ENCODE measurements at places on chromosomes 6 and 20.
A peak's percentile ranks its signal among the peaks of the same experiment; 100 is the strongest.

DNA sequence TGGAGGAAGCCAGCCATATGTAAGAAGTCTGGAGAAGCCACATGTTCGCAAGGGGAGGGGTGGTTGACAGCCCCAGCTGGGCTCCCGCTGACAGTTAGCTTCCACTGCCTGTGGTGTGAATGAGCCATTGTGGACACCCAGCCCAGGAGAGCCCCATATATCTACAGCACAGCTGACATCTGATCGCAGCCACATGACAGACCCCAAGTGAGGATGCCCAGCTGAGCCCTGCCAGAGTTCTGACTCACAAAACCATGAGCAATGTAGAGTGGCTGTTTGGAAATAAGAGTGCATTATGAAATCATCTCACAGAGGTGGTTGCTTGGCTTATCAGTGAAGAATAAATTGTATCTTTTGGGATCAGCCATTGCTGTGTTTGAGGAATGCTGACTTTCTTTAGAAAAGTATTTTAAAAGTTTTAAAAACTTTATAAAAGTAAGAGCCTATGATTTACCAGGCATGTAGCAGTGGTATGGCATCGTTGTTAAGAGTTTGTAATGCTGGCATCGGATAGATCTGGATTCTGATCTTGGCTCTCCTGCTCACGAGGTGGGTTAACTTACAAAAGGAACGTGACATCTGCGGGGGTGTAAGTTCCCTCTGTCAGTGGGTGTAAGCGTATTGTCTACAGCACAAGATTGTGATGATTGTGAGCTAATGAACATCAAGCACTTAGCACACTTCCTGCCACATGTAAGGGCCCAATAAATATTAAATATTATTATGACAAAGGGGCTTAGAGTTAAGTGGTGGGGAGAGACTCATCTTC is 24.1 kb downstream of the CFAP61 start:
- DNase-seq: no peak

DNA sequence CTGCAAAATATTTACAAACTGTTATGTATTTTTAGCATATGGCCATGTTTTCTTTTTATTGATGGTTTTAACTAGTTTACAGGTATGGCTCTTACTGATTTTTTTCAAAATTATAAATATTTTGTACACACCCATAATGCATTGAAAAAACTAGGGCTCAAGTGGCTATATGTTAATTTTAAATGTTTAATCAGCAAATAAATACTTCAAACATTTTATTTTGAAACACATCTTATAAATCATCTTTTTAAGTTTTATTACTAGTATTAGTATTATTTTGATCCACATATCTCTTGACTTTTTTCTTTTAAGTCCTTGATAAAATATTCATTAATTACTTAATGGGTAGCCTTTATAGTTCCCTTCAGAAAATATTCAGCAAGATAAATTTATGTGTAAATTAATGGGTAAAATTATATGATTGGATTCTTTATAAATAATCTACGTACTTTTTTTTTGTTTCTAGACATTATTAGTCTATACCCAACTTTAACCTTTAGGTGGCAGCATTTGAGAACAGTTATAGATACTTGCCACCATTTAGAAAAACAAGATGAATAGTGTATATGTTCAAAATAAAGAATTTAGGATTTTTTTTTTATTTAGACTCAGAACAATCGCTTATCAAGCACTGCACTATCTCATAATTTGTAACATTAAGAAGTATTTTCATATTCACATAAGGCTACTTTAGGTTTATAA is 241.9 kb downstream of the ADGRB3 start:
- DNase-seq: no peak

- DNase-seq: no peak
These were observed 93.2 kb downstream of the FOXA2 start for GRCh38 chr20:22491194-22491505.

- no peak for DNase-seq
These were observed 261.4 kb downstream of the SLC35F1 start for GRCh38 chr6:118168421-118168820.

GRCh38 chr20:51381557-51381956 is 161.0 kb downstream of the NFATC2 start:
- no peak for DNase-seq

DNA sequence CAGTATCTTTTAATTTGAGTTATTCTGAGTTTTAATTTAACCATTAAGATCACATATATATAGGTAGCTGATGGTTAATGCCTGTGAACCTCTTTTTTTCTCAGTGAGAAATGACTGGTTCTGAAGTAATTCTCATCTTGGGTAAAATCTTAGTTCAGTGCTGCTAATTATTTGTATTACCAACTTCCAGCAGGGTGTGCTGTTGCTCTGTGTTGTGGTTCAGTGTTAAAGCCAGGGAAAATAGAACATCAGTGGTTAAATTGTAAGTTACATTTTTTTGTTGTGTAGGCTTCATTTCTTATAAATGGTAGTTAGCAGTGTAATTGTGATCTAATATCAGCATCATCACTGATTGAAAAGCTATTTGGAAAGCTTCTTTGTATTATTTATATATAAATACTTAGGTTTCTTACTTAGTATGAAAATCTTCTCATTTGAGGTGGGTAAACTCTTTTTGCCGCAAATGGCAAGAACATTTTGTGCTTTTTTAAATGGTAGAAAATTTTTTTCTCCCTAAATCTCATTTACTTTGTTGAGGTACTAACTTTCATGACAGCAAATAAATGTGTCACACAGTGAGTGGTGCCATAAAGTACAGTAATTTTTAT is 43.7 kb downstream of the CDC5L start:
- peak; percentile 7 for DNase-seq

DNA sequence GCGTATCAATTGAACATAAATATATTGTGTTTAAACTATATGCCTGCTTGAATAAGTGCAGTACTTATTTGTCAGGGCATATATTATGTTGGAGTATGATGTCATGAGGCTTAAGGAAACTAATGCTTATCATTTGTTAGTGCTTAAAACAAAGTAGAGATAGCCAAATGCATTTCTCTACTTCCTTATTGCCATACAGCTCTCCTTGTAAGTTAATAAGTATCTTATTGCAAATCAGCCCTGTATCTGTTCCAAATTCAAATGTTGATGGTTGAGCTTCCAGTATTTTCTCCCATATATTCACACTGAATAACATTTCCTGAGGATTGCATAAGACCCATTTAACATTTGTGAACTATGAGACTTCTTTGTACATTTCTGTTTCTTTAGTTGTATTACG is 57.8 kb downstream of the CARMIL1 start:
- no peak for DNase-seq

- no peak for DNase-seq
These were observed 34.1 kb downstream of the BANF2 start for GRCh38 chr20:17733767-17734304.

DNA sequence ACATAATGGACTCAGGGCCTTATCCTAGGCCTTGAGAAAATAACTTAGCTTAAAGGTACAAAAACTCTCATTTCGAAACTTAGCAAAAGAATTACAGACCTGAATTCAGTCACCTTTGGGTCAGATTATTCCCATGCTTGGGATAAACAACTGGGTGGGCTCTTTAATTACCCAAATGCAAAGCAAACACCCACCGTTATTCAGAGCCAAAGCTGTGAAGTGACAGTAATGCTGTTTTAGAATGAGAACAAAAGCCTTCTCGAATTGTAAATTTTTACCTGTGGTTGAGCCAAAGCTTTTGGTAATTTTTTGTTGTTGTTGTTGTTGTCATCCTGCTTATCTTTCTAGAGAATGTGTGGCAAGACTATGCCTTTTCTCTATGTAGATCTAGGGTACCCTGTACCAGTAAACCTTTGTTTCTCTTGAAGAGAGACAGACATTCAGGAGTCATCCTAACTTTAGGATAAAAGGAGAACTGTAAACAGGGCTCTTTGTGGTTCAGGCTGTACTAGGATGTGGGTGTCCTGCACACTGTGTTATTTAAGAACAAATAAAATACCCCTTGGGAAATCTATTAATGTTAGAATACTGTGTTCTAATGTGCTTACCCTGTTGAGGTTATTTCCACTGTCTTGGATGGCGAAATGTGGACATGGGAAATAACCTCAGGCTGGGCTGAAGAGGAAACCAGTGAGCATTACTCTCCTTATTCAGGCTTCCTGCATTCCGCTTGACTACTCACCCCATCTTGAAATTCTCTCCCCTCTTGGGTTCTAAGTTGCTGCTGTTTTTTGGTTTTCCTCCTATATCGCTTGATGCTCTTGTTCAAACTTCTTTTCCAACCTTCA is 480.7 kb downstream of the CD83 start:
- DNase-seq: no peak

GRCh38 chr6:151180330-151181048 is 59.3 kb upstream of the AKAP12 start:
- DNase-seq: no peak

GRCh38 chr20:37357481-37358365 is 11.8 kb downstream of the SRC start:
- no peak for DNase-seq

- DNase-seq: no peak
These were observed 3.1 kb upstream of the CAP2 start for GRCh38 chr6:17390276-17390675.

- DNase-seq: no peak
These were observed 12.9 kb downstream of the SALL4 start for GRCh38 chr20:51789434-51789833.

GRCh38 chr6:25066593-25066992 is 130.8 kb upstream of the RIPOR2 start:
- DNase-seq: no peak

DNA sequence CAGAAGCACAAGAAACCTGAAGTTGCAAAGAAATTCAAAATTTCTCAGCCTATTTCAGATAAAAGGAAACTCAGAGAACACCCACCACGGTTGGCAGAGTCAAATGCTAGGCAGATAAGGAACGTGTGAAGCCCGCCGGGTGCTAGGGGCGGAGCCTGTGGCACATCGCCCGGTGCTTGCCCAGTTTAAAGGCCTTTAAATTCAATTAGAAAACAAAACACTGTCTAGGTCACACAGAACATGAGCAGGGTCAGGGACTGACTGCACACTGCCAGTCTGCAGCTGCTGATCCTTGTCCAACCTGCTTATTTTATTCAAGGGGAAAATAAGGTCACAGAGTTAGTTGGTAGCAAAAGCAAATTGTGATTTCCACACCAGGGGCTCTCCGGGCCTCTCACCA is 75.8 kb downstream of the PSMG4 start:
- no peak for DNase-seq

GRCh38 chr6:138821519-138821918 is 25.6 kb downstream of the ECT2L start:
- no peak for DNase-seq

- no peak for DNase-seq
These were observed 287.0 kb downstream of the PACRG start for GRCh38 chr6:163014736-163015135.

DNA sequence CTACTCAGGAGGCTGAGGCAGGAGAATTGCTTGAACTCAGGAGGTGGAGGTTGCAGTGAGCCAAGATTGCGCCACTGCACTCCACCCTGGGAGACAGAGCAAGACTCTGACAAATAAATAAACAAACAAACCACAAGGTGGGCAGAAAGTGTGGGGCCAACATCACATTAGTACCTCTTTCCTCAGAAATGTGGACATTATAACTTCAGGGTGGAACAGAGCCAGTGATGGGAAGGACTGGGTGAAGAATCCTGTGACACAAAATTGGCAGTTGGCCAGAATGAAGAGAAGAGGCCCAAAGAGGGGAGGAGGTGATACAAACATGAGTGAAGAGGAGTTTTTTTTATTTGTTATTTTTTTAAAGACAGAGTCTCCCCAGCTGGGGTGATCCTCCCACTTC is 50.6 kb downstream of the NUP153 start:
- no peak for DNase-seq

DNA sequence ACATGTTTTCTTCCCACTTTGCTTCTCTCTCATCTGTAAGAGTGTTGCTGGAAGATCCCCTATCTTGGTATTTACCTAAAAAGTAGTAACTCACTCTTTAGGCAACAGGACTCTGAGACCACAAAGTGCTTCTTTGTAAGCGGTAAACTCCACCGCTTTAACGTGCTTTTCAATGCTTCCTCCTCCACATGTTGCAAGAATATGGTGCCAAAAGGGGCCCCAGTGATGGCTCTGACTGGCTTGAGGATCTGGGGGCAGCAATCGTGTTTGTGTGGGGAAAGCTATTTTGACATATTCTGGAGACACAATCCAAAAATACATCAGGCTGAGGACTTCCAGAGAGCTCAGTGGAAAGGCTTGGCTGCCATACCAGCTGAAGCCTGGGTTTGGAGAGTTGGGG is 12.4 kb upstream of the CPNE5 start:
- no peak for DNase-seq

DNA sequence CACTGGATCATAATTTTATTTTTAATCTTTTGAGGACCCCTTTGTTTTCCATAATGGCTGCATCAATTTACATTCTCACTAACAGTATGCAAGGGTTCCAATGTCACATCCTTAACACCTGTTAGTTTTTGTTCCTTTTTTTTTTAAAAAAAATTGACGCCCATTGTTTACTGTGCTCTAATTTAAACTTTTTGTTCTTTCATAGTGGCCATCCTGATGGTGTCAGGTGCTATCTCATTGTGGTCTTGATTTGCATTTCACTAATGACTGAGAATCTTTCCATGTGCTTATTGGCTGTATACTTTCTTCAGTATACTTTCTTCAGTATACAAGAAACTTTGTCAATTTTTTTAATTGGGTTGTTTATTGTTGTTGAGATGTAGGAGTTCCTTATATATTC is 347.0 kb downstream of the RNGTT start:
- DNase-seq: no peak

- no peak for DNase-seq
These were observed 526.8 kb downstream of the CD83 start for GRCh38 chr6:14644381-14644780.

GRCh38 chr6:101741474-101742171 is 348.1 kb downstream of the GRIK2 start:
- DNase-seq: no peak

DNA sequence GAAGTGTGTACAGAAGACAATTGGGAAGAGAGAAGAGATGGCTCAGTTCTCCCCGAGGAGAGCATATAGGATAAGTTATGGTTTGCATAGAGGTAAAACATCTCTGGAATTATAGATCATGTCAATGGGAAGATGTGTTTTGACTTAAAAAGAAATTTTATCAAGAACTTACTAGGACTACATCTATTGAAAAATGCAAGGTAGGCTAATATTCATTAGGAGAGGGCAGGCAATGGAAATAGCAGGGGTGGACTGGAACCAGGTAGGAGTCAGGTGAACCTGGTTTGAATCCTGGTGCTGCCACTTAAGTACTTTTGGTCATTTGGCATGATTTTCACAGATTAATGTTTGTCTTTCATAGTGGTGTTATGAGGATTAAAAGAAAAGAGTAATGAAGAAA is 96.2 kb downstream of the FARS2 start:
- DNase-seq: no peak

- no peak for DNase-seq
These were observed 229.0 kb downstream of the CDKAL1 start for GRCh38 chr6:20763296-20763695.

DNA sequence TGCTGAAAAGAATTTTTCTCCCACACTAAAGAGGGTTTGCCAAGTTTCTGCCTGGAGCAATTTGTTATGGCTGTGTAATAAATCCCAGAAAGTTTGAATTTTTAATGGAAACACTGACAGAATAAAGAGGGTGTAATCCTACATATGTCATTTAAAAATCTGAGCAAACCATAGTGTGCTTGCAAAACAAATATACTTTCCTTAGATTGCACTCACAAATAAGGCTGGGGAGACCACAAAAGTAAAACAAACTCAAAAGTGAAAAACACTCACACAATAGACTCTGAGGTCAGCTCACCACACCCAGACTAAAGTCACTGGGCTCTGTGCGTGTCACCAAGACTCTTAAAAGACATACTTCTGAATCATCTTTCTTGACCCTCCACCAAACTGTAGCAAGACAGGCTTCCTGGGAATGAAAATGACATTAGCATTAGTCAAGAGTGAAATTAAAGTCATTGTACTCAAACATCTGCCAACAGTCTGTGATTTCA is 4.8 kb upstream of the ATXN1 start:
- DNase-seq: no peak

Measured in CD8-positive, alpha-beta memory T cell (primary cell).